ENCODE measurements at places on chromosomes 3 and 15.

DNA sequence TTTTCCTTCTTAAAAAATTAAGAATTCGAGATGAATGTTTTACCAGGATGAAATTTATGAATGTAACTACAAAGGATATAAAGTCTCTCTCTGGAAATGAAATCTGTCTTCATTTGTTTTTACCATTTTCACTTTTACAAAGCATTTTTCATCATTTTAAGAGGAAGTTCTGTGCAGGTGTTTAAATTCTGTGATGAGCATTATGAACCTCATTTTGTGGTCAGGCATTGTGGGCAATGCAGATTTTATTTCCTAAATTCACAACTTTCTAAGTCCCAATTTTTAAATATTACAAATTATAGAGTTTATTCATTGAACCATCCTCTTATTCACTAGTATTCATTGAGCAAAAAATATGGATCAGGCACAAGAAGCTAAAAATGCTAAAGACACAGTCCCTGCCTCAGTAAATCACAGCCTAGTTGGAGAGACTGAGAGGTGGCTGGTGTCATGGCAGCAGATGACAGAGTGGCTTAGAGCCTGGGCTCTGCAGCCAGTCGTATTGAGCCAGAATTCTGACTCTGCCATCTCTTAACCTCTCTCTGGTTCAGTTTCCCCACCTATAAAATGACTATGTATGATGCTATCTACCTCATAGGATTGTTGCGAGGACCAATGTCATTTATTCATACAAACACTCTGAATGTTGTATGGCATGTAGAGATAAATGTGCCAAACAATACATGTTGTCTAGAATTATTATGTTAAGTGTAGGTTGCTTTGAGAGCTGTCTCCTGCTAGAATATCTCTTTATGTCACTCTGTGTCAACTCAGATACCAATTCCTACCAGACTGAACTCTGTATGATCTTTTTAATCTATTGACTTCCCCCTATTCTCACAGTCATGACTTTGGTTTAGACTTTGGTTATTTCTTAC, 7.5 kb upstream of the TGFBR2 start:
- DNase-seq = no peak
- H3K4me3 ChIP-seq = no peak overlapping the region
- H3K27me3 ChIP-seq = no peaks in the 10 kb centered on the region
- H3K36me3 ChIP-seq = no peaks in the 10 kb centered on the region
- no peaks in the 10 kb centered on the region for H3K4me1 ChIP-seq

DNA sequence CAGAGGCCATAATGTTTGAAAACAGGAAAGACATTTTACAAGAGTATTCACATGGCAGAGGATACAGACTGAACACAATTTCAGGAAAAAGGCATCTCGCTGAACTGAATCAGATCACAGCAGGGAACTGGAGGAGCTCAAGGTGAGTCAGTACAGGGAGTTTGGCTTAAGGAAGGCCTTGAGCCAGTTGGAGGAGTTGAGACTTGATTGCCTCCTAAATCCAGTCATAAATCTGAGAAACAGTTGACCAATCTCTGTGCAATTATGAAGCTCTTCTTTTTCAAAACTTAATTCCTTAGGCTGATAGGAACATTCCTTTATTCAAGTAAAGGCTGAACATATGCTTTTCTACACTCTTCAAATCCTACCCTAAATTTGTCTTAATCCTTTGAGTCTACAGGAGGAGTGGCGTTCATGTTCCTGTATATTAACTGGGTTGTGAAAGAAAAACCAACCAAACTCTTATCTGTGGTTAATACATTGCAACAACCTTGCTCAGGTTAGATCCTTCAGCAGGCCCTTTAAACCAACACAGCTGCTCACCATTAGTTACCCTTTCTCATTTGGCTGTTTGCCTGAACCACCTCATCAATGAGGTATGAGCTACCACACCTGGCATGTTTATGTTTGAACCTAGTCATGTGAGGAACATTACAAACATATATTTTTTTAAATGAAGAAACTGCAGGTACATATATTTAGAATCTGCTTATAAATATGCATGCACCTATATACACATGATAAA, 404.1 kb upstream of the ATP11B start:
- DNase-seq = no peak
- H3K4me3 ChIP-seq = no peak overlapping the region
- H3K27me3 ChIP-seq = no peaks in the 10 kb centered on the region
- no peaks in the 10 kb centered on the region for H3K36me3 ChIP-seq
- H3K27ac ChIP-seq = no peak overlapping the region
- H3K4me1 ChIP-seq = no peaks in the 10 kb centered on the region

- H3K4me3 ChIP-seq = no peak overlapping the region
- no peak overlapping the region for H3K27ac ChIP-seq
- DNase-seq = no peak
- no peaks in the 10 kb centered on the region for H3K36me3 ChIP-seq
- no peaks in the 10 kb centered on the region for H3K27me3 ChIP-seq
Observed at GRCh38 chr3:65402597-65402996, 636.1 kb downstream of the MAGI1 start.

DNA sequence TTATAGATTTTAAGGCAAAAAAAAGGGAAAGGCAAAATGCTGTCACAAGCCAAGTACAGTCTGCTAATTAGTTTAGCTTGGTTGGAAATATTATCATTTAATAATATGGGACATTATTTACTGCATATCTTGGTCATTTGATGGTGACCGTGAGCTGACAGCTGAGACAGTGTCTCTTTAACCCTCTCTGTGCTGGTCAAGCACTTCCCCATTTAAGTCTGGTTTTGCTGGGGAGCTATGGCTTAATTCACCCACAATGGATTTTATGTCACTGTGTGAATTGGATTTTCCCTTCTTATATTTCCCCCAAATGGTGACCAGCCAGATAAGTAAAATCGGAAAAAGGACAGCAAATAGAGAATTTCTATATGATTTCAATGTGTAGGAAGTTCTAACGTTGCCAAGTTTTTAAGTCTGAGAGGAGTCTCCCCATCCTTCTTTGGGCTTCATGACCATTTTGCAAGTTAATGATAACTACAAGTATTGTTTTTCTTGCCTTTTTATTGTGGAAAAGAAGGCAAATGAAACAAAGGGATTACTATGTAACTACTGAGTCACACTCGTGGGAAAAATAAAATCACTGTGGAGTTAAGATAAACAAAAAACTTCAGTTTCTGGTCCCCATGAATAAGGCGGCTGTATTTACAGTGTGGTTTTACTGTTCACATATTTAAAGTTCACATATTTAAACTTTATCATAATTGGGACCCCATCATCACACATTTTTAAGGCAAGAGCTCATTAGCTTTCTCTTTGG, 373.5 kb downstream of the NR2F2 start:
- H3K4me3 ChIP-seq = no peak overlapping the region
- no peak for DNase-seq
- no peaks in the 10 kb centered on the region for H3K36me3 ChIP-seq

DNA sequence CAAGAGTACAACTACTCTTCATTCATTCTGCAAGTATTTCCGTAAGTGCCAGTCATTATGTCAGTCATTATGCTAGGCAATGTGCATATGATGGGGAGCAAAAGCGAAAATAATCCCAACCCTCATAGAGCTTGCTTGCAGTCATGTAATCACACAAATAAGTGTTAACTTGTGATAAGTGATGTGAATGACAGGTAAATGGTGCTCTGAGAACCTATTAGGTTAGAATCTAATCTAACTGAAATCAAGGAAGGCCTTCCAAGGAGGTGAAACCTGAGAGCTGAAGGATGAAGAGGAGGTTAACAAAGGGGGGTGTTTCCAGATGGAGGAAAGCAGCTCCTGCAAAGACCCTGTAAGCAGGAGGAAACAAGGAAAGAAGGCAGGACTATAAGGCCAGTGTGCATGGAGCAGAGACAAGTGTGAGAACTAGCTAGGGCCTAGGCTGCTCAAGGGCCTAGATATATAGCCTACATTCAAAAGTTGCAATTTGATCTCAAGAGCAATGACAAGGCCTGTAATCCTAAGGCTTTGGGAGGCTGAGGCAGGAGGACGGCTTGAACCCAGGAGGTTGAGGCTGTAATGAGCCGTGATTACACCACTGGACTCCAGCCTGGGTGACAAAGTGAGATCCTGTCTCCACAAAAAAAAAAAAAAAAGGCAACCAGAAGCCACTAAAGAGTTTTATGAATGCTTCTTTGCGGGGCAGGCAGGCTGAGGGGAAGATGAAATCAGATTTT, 5.3 kb downstream of the PTPN9 start:
- H3K27me3 ChIP-seq = no peaks in the 10 kb centered on the region
- no peak overlapping the region for H3K4me3 ChIP-seq
- H3K4me1 ChIP-seq = peaks cover 4% of the 10 kb centered on the region
- H3K27ac ChIP-seq = no peak overlapping the region
- no peak for DNase-seq

- peak; percentile 97 for DNase-seq
- H3K4me3 ChIP-seq = peak overlapping the region; percentile 77
- peak overlapping the region; percentile 94 for H3K27ac ChIP-seq
- peaks cover 25% of the 10 kb centered on the region for H3K4me1 ChIP-seq
Observed at GRCh38 chr3:4978966-4979427, 240 bp upstream of the BHLHE40 start.

DNA sequence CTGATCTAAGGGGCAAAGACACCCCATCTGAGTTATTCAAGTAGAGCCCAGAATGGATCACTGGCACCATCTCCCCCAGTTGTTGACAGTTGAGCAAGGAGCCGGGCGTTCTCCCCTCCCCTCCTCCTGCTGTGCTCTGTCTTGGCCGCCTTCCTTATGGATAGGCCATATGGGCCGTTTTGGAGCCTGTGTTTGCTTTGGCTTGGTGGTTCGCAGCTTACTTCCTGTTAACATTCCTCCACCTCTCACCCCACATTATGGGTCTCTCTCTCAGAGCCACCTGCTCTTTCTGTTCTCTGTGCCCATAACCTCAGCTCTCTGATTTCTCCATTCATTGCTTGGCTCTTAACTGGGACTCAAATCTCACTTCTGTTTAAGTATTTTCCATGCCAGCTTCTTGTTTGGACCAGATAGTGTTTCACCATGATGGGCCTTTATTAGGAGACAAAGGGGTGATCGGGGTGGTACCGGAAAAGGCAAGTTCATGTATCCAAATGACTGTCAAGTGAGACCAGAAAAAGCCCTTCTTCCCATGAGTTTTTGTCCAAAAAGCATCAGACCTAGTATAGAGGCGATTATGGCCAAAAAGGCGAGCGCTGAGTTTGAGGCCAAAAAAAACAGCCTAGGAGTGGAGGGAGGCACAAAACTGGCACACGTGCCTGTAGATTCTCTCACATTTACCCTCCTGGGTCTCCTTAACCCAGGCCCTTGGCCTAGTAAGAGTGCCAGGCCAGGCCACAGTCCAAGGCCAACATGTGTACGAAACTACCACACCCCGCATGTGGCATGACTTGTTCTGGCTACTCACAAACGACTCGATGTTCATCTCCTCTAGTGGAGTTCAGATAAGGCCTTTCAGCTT, 62.6 kb downstream of the DUT start:
- DNase-seq = peak; percentile 51
- H3K27ac ChIP-seq = peak overlapping the region; percentile 13
- H3K27me3 ChIP-seq = no peaks in the 10 kb centered on the region
- H3K4me3 ChIP-seq = no peak overlapping the region
- no peaks in the 10 kb centered on the region for H3K36me3 ChIP-seq
- H3K4me1 ChIP-seq = peaks cover 16% of the 10 kb centered on the region

DNA sequence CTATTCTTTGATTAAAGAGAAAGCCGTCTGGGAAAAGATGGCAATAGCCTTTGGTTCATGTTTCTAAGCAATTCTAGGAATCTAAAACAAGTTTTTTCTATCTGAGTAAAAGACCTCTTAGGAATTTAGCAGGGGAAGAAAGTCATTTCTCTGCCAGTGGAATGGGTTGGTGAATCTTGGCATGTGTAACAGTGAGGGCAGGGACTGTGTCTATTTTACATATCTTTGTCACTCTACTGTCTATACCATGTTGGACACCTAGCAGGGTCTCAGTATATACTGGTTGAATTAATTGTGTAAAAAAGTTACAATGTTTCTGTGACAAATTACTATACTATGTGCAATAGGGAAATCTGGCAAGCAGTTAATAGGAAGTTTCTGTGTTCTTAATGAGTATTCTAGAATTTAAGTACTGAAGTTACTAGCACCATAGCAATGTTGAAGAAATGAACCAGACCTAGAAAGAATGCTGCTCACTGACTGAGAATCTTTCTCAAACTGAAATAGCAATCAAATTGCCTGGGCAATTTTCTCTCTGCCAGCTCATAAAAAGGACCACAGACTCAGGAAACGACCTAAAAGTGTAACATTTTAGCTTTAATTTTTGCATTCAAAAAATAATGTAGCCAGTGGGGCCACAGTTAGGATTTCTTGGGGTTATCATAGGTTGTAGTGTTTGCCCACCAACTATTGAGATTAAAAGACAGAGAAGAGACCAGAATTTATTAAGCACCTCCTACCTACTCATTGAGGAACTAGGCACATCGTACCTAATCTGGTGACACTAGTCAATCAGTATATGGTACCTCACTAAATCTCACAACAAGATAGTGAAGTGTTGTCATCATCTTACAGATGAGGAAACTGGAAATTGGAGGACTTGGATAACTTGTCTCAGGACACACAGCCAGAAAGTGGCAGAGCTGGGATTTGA, 56.2 kb upstream of the LEKR1 start:
- no peaks in the 10 kb centered on the region for H3K27me3 ChIP-seq
- H3K36me3 ChIP-seq = no peaks in the 10 kb centered on the region
- no peak for DNase-seq
- no peak overlapping the region for H3K4me3 ChIP-seq
- no peak overlapping the region for H3K27ac ChIP-seq

- H3K36me3 ChIP-seq = no peaks in the 10 kb centered on the region
- H3K27ac ChIP-seq = no peak overlapping the region
- no peak for DNase-seq
- H3K27me3 ChIP-seq = no peaks in the 10 kb centered on the region
- H3K4me1 ChIP-seq = no peaks in the 10 kb centered on the region
- no peak overlapping the region for H3K4me3 ChIP-seq
Observed at GRCh38 chr15:26525096-26525495, 247.8 kb downstream of the GABRB3 start.

- H3K4me1 ChIP-seq = no peaks in the 10 kb centered on the region
- no peak overlapping the region for H3K27ac ChIP-seq
- no peak overlapping the region for H3K4me3 ChIP-seq
- no peaks in the 10 kb centered on the region for H3K27me3 ChIP-seq
Observed at GRCh38 chr3:36973139-36973538, 19.8 kb downstream of the EPM2AIP1 start.

- no peak for DNase-seq
- H3K36me3 ChIP-seq = no peaks in the 10 kb centered on the region
- H3K27ac ChIP-seq = no peak overlapping the region
- no peaks in the 10 kb centered on the region for H3K27me3 ChIP-seq
- no peak overlapping the region for H3K4me3 ChIP-seq
- H3K4me1 ChIP-seq = peaks cover 18% of the 10 kb centered on the region
Observed at GRCh38 chr15:90866161-90866715, 2.1 kb upstream of the FURIN start.

GRCh38 chr3:184523825-184524615, 37.6 kb upstream of the EPHB3 start:
- DNase-seq = no peak
- no peaks in the 10 kb centered on the region for H3K27me3 ChIP-seq
- no peak overlapping the region for H3K27ac ChIP-seq
- H3K4me1 ChIP-seq = peaks cover 4% of the 10 kb centered on the region
- no peak overlapping the region for H3K4me3 ChIP-seq
